Cardiac muscle cell (in vitro differentiated cells and primary cell): ENCODE measurements at places on chromosomes 6 and 20.

DNA sequence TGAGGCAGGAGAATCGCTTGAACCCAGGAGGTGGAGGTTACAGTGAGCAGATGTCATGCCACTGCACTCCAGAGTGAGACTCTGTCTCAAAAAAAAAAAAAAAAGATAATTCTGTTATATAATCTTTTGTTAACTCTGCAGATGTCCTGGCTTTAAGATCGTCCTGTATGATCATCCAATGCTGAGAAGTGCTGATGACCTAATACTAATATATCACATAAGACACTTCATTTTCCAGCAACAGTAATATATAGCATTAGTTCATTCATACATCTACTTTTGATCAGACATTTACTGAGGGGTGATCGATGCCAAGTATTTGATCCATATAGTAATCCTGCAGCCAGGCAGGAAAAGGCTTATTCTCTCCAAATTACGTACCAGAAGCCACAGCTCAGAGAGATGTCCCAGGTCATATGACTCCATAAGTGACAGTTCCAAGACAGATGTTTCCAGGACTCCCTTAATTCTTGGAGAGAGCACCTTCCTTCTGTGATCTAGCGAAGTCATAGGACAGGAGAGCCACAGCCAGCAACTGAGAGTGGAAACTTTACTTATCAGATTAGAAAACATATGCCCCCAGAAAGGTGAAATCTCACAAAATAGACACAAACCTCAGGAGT, 60.7 kb downstream of the SHLD1 start:
- H3K27ac ChIP-seq, result no peak overlapping the region
- H3K4me3 ChIP-seq, result no peak overlapping the region
- no peaks in the 10 kb centered on the region for H3K27me3 ChIP-seq
- H3K36me3 ChIP-seq, result no peaks in the 10 kb centered on the region

DNA sequence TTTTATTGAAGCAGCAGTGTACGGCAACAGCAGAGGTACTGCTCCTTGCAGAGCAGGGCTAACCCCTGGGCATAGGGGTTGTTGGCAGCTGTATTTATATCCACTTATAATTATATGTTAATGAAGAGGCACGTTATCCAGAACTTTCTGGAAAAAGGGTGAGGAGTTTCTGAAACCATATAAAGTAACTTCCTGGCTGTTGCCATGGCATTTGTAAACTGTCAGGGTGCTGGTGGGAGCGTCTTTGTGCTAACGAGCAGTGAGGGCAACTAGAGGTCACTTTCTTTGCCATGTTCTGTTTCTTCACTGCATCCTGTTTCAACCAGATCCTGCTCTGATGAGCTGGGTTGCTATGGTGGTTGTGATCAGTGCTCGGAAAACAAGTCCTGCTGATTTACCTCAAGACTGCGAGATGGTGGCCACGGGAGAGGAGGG, 11.1 kb upstream of the ARFGEF2 start:
- H3K36me3 ChIP-seq, result no peaks in the 10 kb centered on the region
- H3K4me3 ChIP-seq, result no peak overlapping the region
- no peaks in the 10 kb centered on the region for H3K4me1 ChIP-seq
- peaks cover 7% of the 10 kb centered on the region for H3K27me3 ChIP-seq
- DNase-seq, result peak; percentile 72
- H3K27ac ChIP-seq, result no peak overlapping the region

GRCh38 chr6:163577404-163577803, 162.9 kb downstream of the QKI start:
- peaks cover 16% of the 10 kb centered on the region for H3K36me3 ChIP-seq
- peak overlapping the region; percentile 69 for H3K27ac ChIP-seq
- H3K4me1 ChIP-seq, result peaks cover 13% of the 10 kb centered on the region

DNA sequence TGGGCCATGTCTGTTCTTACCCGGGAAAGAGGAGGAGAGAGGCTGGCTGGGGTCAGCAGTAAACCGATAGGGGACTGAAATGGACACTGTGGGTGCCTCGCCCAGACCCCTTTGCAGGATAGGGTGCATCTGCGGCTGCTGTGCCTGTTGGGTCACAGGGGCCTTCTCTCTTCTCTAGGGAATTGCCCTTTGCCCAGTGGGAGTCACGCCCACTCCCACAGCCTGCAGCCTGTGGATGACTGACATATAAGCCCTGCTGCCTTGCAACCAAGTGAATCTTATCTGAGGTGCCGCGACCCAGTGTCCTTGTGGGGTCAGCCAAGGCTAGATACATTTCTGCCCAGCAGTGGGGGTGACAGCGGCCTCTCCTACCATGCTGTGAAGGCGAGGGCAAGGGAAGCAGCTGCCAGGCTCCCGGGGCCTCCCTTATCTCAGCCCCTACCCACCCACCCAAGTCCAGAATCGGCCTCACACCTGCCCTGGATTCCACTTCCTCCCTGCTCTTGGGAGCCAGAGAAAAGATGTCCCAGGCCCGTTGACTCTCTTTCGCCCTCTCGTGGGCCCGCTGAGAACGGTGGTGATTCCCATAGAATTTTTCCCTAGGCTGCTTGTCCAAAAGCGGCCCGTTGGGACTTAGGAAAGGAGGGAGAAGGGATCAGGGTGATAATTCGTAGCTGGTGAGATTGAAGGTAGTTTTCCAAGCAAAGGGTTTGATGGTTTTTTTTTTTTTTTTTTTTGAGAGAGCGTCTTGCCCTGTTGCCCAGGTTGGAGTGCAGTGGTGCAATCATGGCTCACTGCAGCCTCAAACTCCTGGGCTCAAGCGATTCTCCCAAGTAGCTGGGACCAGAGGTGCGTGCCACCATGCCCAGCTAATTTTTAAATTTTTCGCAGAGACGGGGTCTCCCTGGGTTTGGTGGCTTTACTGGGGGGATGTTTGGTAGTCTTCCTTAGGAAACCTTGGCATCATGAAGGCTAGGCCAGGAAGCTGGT, 76.4 kb upstream of the RNF24 start:
- no peaks in the 10 kb centered on the region for H3K36me3 ChIP-seq
- H3K27ac ChIP-seq, result peak overlapping the region; percentile 37
- DNase-seq, result peak; percentile 68
- H3K4me1 ChIP-seq, result peaks cover 6% of the 10 kb centered on the region
- H3K4me3 ChIP-seq, result no peak overlapping the region
- H3K27me3 ChIP-seq, result no peaks in the 10 kb centered on the region

DNA sequence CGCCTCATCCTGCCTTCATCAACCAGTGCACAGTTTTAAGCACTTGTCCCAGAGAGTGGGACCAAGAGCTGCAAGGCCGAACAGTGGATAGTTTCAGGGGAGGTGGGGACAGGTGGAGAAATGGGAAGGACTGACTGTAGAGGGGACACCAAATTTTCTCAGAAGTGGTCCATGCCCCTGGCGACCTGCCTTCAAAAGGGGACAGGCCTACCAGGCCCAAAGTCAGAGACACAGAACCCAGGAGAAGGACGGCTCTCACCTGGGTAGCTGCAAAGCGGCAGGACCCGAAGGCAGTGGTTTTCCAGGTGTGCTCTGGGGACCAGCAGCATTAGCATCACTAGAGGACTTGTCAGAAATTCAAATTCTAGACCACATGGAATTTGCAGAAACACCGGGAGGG, 5.8 kb downstream of the TFEB start:
- peaks cover 21% of the 10 kb centered on the region for H3K4me1 ChIP-seq
- no peak overlapping the region for H3K27ac ChIP-seq
- H3K4me3 ChIP-seq, result no peak overlapping the region
- DNase-seq, result no peak
- no peaks in the 10 kb centered on the region for H3K27me3 ChIP-seq

DNA sequence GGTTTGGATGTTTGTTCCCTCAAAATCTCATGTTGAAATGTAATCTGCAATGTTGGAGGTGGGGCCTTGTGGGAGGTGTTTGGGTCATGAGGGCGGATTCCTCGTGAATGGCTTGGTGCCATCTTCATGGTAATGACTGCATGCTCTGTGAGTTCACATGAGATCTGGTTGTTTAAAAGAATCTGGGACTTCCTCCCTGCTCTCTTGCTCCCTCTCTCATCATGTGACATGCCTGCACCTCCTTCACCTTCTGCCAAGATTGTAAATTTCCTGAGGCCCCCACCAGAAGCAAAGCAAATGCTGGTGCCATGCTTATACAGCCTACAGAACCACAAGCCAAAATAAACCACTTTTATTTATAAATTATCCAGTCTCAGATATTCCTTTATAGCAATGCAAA, 250.3 kb upstream of the PLN start:
- no peaks in the 10 kb centered on the region for H3K27me3 ChIP-seq
- no peak for DNase-seq
- H3K4me3 ChIP-seq, result no peak overlapping the region
- no peaks in the 10 kb centered on the region for H3K36me3 ChIP-seq
- H3K4me1 ChIP-seq, result peaks cover 8% of the 10 kb centered on the region

GRCh38 chr20:63903796-63904561, 9.1 kb downstream of the DNAJC5 start:
- H3K27ac ChIP-seq, result no peak overlapping the region
- peaks cover 13% of the 10 kb centered on the region for H3K4me1 ChIP-seq
- H3K36me3 ChIP-seq, result no peaks in the 10 kb centered on the region
- DNase-seq, result no peak
- H3K4me3 ChIP-seq, result no peak overlapping the region
- H3K27me3 ChIP-seq, result no peaks in the 10 kb centered on the region

DNA sequence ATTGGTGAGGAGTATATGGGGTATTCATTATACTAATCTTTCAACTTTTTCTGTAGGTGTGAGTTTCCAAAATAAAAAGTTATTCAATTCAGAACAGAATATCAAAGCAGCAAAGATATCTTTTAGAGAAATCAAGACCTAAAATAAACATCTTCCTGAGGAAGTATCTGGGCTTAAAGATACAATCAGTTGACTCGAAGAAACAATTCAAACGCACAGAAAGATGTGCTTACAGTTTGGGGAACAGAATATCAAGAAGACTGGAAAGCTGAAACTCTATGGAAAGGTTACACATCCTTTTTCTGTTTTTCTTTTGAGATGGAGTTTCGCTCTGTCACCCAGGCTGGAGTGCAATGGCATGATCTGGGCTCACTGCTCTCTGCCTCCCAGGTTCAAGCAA, 36.2 kb upstream of the SAYSD1 start:
- H3K36me3 ChIP-seq, result no peaks in the 10 kb centered on the region
- H3K4me3 ChIP-seq, result no peak overlapping the region
- H3K4me1 ChIP-seq, result no peaks in the 10 kb centered on the region
- no peak overlapping the region for H3K27ac ChIP-seq

- H3K4me3 ChIP-seq, result no peak overlapping the region
- H3K36me3 ChIP-seq, result no peaks in the 10 kb centered on the region
- DNase-seq, result no peak
- H3K27me3 ChIP-seq, result no peaks in the 10 kb centered on the region
Measured at GRCh38 chr6:11992086-11992485, 20.0 kb upstream of the HIVEP1 start.

- peaks cover 32% of the 10 kb centered on the region for H3K4me1 ChIP-seq
- no peaks in the 10 kb centered on the region for H3K27me3 ChIP-seq
- no peaks in the 10 kb centered on the region for H3K36me3 ChIP-seq
- H3K27ac ChIP-seq, result peak overlapping the region; percentile 89
Measured at GRCh38 chr6:55568808-55569439, 10.1 kb downstream of the HMGCLL1 start.

- H3K27me3 ChIP-seq, result no peaks in the 10 kb centered on the region
- DNase-seq, result no peak
- H3K4me1 ChIP-seq, result peaks cover 20% of the 10 kb centered on the region
- no peak overlapping the region for H3K4me3 ChIP-seq
- no peak overlapping the region for H3K27ac ChIP-seq
Measured at GRCh38 chr6:132929141-132929540, 114.8 kb downstream of the RPS12 start.

GRCh38 chr6:89978749-89979145, 84.5 kb downstream of the GJA10 start:
- H3K36me3 ChIP-seq, result no peaks in the 10 kb centered on the region
- H3K4me3 ChIP-seq, result no peak overlapping the region
- H3K27ac ChIP-seq, result no peak overlapping the region

GRCh38 chr6:11762794-11763459, 15.7 kb downstream of the ADTRP start:
- no peak overlapping the region for H3K4me3 ChIP-seq
- no peak for DNase-seq
- H3K27me3 ChIP-seq, result no peaks in the 10 kb centered on the region
- no peaks in the 10 kb centered on the region for H3K36me3 ChIP-seq
- peaks cover 31% of the 10 kb centered on the region for H3K4me1 ChIP-seq

GRCh38 chr6:169858935-169859351, 107.5 kb downstream of the ERMARD start:
- no peaks in the 10 kb centered on the region for H3K27me3 ChIP-seq
- no peak overlapping the region for H3K27ac ChIP-seq
- no peak for DNase-seq
- no peak overlapping the region for H3K4me3 ChIP-seq
- H3K36me3 ChIP-seq, result no peaks in the 10 kb centered on the region

DNA sequence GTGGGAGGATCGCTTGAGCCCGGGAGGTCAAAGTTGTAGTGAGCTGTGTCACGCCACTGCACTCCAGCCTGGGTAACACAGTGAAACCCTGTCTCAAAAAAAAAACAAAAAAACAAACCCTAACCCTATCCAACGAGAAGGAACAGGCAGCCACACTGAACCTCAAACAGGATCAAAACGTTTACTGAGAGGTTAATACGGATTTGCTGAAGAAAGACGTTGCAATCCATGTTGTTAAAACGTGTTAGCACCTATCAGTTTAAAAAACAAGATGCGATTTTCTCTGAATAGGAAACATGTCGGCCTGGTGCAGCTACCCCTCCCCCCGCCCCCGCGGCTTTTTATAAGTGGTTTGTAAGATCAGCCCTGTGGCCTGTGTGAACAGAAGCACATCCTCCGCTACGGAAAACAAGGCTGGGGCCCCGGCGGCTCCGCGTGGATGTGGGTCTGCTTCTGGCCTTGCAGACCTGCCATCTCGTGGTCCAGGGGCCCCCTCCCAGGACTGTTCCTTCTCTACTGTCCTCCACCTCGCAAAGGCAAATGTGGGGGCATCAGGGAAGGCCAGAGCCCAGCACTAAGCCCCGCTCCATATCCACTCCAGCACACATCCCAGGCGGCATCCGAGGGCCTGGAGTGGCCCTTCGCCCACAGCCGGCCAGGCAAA, 11.4 kb downstream of the SLC2A4RG start:
- peaks cover 11% of the 10 kb centered on the region for H3K4me1 ChIP-seq
- no peak overlapping the region for H3K4me3 ChIP-seq
- peaks cover 5% of the 10 kb centered on the region for H3K36me3 ChIP-seq
- H3K27me3 ChIP-seq, result no peaks in the 10 kb centered on the region
- no peak for DNase-seq

GRCh38 chr6:107230024-107230423, 114.7 kb upstream of the BEND3 start:
- H3K27ac ChIP-seq, result no peak overlapping the region
- no peak for DNase-seq
- H3K27me3 ChIP-seq, result no peaks in the 10 kb centered on the region
- H3K36me3 ChIP-seq, result no peaks in the 10 kb centered on the region
- H3K4me3 ChIP-seq, result no peak overlapping the region
- H3K4me1 ChIP-seq, result no peaks in the 10 kb centered on the region

DNA sequence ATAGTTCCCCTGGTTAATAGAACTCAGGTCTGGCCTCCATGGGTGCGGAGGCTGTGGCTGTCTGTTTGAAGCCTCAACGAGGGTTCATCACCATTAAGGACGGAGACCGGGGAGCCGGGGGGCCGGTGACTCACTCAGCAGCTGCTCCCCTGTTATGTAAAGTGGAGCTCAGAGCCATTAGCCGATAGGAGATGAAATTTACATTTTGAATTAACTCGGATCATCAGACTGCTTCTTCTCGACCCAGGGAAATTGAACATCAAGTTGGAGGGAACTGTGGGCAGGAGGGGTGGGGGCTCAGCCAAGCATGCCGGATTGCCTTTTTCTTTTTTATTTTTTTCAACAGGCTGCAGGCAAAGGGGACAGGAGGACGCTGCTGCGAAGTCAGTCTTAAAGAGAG, 12.3 kb downstream of the PCK1 start:
- no peaks in the 10 kb centered on the region for H3K27me3 ChIP-seq
- no peak overlapping the region for H3K4me3 ChIP-seq
- H3K27ac ChIP-seq, result no peak overlapping the region
- DNase-seq, result no peak
- no peaks in the 10 kb centered on the region for H3K4me1 ChIP-seq

GRCh38 chr6:113120582-113121285, 736.4 kb upstream of the MARCKS start:
- no peak overlapping the region for H3K4me3 ChIP-seq
- DNase-seq, result peak; percentile 97
- H3K36me3 ChIP-seq, result no peaks in the 10 kb centered on the region
- peaks cover 7% of the 10 kb centered on the region for H3K4me1 ChIP-seq
- no peaks in the 10 kb centered on the region for H3K27me3 ChIP-seq
